Left forelimb (tissue), 1 donor: ENCODE measurements at places on chromosomes 12 and 14.

DNA sequence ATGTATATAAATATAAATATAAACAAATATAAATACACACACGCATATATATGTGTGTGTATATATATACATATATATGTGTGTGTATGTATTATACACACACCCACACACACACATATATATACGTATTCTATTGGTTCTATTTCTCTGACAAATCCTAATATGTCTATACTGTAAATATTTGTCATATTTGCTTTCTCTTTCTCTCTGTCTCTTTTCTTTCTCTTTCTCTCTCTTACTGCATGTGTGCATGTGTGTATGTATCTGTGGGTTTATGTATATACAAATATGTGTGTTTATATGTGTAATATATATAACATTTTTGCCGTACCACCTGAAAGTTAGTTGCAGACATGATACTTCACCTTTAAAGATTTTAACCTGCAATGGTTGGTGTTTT is 174.2 kb upstream of the PLEKHG7 start:
- DNase-seq, result no peak

DNA sequence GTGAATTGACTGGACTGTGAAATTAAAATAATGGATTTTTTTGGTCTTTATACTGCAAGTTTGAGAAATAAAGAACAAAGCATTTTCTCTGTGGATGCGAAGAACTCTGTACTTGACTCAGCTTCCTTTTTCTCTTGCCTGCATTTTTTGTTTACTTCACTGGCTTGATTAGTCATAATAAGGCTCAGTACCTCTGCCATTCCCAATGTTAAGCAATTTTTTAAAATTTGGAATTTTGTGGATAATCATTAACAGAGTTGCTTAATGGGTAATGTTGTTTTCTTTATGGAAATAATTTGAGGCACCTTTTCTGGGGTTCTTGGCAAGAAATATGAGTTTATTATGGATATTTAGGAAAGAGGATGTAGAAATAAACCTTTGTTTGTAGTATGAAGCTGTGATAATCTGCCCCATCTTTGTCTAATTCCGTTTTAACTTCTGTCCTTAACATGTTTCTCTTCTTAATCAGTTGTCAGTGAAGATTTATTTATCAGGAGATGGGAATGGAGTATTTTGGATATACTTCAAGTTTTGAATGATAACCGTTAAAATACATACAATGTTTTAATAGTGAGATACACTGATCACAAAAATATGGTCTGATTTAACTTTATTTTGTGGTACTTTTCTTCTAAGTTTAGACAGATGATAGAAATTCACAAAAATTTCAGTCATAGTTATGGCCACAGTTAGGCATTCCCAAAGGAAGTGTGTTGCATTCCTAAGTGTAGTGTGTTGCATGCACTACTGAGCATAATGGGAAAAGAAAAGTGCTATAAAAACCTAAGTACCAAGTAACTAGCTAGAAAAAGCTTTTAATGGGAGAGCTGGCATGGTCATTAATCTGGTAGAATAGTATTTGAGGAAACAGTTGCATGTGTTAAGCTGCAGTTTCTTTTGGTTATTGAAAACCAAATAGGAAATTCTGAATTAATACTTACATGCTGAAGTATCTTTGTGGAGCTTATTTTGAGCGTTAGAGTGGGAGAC is 27.7 kb downstream of the WNK1 start:
- DNase-seq, result no peak

GRCh38 chr12:34339922-34340321 is 317.6 kb downstream of the ALG10 start:
- no peak for DNase-seq

GRCh38 chr12:50924131-50924438 is 28.3 kb upstream of the HIGD1C start:
- no peak for DNase-seq

- DNase-seq, result no peak
Measured at GRCh38 chr14:87522575-87522974, 470.4 kb downstream of the GALC start.

- no peak for DNase-seq
Measured at GRCh38 chr12:82203086-82203485, 155.1 kb downstream of the CCDC59 start.

DNA sequence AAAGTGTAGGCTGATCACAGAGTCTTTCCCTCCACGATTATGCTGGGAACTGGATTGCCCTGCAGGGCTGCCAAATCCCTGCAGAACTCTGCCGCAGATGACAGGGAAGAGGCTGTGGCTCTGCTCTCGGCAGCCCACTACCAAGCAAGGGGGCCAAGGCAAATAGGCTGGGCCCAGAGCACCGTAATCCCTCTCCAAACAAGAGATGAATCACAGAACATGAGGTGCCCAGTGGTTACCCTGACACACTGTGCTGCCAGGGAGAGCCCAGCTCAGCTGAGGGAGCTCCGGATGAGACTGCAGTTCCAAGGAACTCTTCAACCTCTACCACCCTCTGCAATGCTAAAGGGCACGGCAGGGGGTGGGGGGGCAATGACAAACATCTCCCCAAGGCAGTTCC is 33.9 kb downstream of the STON2 start:
- no peak for DNase-seq

- no peak for DNase-seq
Measured at GRCh38 chr12:53696285-53696654, 20.4 kb upstream of the ATP5MC2 start.

DNA sequence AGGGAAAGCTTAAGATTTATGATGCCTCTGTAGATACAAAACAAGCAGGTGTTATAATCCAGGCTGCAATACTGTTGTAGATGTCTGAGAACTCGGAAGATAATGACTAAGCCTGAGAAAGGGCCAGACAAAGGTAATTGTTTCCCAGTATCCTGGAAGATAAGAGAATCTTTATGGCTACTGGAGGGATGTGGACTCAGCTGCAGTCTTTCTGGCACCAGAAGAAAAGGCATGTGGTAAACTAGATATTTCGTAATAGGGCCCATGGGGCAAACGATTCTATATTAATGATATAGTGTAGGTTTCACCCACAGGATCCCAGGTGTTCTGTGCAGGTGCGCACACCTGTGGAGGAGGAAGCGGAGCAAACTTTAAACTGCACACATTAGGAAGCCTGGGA is 9.2 kb upstream of the APOLD1 start:
- DNase-seq, result no peak

DNA sequence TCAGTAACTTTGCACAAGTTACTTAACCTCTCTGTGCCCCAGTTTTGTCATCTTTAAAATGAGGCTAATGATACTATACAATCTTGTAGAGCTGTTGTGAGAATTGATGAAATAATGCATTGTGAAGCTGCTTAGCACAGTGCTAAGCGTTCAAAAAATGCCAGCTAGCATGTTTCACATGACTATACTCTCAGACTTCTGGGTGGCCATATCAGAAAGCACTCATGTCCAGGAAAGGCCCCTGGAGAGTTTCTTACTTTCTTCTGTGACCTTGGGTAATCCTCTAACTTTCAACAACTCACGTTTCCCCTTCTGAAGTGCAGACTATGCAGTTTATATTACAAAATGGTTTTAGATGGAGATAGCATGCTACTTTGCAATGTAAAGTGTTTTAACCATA is 68.1 kb downstream of the TPH2 start:
- DNase-seq, result no peak

- DNase-seq, result no peak
Measured at GRCh38 chr12:53053218-53054111, 3.6 kb downstream of the TNS2 start.

DNA sequence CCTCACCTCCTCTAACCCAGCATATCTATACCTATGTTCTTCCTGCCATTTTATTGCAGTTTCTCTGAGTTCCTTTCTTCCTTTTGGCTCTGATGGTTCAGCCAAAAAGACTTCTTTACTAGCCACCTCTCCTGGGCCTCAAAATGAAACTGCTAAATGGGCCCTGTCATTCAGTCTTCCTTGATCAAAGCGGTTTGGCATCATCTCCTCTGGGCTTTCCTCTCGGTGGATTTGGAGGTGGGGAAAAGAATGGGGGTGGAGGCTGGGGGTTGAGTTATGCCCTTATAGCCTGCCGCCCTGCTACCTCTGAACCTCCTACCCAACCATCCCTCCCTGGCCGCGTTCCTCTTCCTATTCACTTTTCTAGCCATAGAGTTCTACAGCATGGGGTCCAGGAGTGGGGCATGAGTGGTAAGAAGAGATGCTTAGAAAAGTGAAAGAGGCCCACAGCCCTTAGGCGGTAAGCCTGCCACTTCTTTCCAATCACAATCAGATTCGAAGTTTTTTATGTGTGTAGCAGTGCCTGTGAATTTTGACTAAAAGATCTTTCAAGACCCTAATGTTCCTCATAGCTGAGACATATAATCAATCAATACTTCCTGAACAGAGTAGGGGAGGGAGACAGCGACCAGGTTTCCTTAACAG is 2.5 kb downstream of the AJUBA start:
- DNase-seq, result no peak

DNA sequence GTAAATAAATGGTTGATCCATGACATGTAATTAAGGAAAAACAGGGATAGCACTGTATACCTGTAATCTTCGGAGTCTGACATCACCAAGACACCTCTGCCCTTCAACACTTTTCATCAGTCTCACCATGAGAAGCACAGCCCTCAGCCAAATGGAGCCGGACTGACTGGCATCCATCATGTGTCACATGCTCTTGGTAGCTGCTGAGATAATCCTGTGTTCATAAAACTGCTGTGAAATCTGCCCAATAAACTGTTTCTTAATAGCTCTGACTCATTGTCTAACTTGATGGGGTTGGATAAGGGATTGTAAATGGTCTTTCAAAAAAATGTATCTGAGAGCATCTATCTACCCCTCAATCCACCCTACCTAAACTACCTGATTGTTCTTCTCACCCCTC is 33.6 kb downstream of the KCNH5 start:
- no peak for DNase-seq

- DNase-seq, result no peak
Measured at GRCh38 chr12:108312073-108312659, 26.9 kb downstream of the CMKLR1 start.
